Glutamatergic neuron (in vitro differentiated cells): ENCODE measurements at places on chromosomes 3 and 15.

DNA sequence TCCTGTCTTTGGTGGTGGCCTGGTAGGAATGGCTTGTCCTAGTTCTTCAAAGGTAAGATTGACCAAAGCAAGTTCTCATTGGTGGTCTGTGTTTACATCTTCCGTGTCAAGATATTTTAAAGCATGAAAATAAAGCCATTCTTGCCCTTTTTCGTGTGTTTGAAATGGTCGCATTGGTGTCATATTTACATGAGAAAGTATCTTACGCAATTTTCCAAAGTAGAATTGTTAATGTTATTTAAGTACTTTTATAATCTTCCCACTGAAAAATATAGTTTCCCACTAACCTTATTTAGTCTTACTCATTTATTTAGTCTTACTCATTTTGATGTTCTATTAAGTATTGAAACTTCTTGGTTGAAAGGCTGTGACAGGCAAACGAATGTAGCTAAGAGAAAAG, 31.0 kb downstream of the NMD3 start:
- DNase-seq: no peak

DNA sequence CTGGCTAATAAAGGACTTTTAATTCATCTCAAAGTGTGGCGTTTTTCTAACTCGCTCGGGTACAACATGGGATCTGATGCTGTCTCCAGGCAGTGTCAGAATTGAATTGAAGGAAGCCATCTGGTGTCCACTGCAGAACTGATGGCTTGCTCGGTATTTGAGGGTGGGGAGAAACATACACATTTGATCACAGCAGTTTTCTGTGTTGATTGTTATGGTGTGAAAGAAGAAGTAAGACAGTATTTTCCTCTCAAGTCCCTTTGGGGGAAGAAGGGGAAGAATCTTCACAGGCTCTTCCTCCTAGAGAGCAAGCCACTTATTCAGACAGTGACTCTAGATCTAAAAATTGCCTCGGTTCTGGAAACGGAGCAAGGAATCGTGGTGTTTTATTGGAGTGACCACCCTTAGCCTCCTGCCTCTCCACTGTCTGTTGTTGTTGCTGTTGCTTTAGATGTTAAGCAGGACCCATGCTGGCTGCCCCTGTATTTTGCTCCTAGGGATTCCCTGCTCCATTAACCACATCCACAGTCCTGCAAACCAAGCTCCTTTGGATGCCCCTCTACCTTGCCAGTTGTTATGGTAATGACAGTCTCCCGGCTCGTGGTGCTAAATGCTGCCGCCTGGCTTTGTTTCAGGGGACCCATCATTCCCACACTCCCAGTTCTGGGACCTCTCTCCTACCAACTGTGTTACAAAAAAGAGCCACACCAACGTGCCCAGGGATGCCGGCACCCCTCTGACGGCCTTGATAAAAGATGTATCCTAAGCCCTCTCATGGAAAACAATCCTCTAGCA, 15.3 kb upstream of the MCCC1 start:
- DNase-seq: no peak

DNA sequence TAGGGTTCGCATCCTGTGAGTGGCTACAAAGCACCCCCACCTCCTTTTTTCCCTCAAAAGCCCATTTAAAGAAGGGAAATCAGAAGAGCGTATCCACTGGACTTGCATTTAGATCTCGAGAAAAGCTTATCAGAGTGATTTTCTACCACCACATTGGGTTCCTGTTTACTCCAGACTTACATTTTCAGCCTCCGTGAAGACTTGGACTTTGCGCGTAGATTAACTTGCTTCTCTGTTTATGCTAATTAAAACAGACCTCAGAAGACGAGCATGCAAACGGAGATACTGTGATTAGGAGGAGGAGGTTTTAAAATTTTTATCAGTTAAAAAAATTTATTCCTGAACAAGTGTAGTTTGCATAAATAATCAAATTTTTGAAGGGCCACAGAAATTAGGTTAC, 115.7 kb downstream of the AKAP13 start:
- no peak for DNase-seq

DNA sequence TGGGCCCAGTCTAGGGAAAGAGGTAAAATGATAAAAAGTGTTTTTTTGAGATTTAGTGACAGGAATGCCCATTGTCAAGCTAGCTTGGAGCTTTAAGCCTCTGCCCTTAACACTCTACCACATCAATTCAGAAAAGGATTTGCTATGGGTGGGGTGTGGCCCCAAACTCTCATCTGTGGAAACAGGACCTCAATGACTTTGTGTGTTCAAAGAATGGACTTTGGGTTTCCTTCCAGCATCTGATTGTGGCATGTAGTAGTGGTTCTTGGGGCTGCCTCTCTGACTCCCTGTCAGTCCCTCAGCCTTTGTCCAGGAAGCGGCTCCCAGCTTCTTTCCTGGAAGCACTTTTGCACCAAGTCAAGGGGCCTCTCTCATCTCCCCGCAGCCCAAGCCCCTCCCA, 56.1 kb downstream of the CCNL1 start:
- no peak for DNase-seq

GRCh38 chr15:78685159-78685921, 44.3 kb upstream of the CHRNB4 start:
- no peak for DNase-seq

GRCh38 chr15:100786901-100787566, 92.6 kb upstream of the ALDH1A3 start:
- no peak for DNase-seq

DNA sequence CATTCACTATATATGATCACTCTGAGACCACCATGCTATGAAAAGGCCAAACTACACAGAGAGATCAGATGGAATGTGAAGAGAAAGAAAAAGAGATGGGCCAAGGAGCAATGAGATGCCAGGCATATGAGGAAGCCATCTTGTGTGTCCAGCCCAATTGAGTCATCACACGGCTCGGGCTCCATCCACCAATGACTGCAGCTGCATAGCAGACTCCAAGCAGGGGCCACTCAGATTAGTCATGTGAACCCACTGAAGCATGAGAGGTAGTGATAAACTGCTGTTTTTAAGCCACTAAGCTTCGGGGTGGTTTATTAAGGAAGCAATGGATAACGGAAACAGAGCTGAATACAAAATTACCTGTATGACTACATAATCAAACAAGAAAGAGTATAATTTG, 185.9 kb downstream of the SUCLG2 start:
- DNase-seq: no peak

DNA sequence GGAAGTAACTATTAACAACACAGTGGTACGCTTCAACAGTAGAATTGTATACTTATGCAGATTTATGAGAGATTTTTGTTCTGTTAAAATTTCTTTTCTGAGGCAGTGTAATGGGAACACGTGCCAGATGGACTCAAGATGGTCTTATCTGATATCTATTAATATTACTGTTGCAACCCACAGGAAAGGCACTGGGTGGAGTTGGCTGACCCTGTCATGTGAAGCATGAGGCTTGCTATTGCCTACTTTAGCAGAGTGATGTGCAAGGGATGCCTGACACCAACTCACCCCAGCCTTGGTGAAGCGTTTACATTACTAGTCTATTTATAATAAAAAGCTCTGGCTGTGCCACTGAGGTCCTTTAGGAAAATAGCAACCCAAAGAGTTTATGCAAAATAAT, 19.8 kb upstream of the ARNT2 start:
- no peak for DNase-seq

DNA sequence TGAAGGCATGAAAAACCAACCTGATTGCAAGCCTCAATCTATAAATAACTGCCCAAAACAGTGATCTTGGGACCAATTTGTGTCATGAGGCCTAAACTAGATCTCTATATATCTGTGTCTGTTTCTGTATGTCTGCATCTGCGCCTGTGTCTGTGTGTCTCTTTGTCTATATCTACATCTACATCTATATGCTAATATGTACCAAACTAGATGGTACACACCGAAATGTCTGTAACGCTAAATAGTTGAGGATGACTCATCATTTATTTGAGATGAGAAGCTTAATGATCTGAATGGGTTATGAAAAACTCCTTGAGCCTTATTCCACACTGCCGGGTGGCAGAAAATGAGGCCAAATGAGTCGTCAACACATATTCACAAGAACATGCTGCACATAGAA, 982.3 kb downstream of the ROBO2 start:
- DNase-seq: no peak

DNA sequence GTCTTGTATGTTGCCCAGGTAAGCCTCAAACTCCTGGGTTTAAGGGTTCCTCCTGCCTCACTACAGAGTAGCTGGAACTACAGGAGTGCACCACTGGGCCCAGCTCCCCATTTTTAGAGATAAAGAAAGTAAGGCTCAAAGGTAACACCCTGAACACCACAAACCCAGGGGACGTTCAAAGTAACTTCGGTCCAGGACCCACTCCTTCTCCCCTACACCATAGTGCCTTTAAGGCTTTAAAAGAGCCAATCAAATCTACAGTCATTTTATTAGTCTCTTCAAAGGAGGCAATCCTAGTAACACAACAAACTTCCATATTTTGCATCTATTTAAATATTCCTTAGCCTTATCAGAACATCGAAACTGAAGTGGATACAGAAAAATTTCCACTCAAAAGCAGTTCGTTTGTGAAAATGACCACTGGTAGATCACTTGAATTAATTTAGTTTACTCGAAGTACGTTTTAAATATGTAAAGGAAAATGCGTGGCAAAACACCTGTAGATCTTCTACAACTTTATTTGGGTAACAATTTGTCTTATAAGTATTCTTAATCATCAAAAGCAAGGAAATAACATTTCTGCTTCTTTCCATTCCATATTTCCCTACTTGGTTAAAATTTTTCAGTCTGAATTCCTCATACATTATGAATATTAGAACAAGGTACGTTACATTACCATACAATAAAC, 1.8 kb downstream of the STAG1 start:
- no peak for DNase-seq

DNA sequence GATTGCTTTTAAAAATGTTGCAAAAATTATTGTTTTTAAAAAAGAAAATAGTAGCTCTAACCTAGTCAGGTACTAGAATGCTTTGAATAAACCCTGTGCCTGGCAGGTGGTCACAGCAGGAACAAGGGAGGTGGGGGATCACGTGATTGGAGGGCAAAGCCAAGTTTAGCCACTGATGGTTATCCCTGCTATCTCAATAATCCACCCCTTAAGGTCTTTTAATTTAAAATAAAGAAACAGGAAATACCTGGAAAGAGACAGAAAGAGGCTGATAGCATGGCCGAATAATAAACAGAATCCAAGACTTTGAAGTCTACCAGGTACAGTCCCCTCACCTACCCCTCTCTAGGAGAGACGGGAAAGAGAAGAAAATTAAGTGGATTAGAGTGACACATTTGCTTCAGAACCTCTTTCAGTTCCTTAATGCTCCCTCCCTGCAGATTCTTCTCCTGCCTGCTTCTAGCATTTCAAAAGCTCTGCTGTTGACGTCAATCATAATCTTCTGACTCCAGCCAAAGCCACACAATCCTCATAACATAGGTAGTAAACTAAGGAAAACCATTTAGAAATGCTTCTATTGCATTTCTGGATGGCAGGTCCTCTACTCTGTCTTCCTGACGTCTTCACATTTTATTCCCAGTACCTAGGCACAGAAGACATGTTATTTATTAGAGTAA, 303.4 kb upstream of the MME start:
- DNase-seq: no peak

DNA sequence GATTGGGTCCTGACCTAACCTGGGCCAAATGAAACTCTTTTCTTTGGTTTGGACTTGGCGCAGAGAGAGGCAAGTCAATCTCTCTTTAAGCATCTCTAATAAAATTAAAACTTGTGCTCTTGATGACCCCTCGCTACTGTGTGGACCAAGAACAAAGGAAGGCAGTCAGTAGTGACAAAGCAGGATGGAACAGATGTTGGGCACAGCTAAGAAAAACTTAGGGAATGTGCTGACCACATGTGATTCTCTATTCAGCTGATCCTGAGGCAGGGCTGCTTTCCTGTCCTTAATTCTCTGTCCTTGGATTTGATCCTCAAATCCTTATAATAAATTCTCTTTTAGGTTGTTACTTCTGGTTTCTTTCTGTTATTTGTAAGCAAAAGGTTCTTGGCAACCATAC, 259.9 kb downstream of the ZIC1 start:
- no peak for DNase-seq

GRCh38 chr15:33517944-33518343, 207.2 kb downstream of the RYR3 start:
- no peak for DNase-seq

GRCh38 chr3:46711305-46711704, 6.4 kb downstream of the PRSS50 start:
- DNase-seq: no peak

GRCh38 chr3:16476636-16477035, 36.9 kb downstream of the RFTN1 start:
- no peak for DNase-seq

DNA sequence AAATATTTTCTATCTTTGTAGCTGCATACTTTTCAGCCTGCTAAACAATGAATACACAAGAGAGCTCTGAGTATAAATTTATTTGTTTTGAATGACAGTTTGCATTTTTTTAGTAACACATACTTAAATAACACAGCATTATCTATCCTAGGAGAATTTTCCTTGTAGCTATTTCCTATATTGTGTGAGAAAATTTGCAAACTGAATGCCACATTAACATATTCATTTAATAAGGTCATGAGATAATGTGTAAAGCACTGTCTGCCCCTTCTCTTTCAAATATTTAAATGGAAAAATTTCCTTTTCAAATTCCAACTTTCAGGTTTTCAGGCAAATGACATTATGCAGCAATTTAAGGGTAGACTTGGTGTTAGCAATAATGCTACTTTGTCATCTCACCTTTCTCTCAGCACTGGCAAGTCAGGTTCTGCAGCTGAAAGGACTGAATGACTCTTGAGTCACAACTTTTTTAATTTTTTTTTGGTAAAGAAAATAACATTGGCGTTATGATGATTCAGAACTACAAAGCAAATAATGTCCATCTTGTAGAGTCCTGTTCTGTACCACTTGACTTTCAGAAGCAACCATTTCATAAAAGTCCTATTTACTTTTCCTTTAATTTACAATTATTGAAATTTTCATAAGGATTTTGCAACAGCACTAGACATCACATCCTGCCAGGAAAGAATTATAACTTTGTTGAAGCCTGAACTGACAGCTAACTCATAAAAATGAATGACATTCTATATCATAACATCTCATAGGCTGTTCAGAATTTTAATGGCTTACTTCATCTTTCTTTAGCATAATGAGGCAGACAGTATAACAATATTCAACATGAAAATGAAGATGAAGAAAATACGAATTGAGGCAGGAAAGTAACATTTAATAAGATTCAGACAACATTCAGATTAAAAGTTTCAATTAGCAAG, 681.6 kb upstream of the SEMA6D start:
- DNase-seq: no peak

- DNase-seq: no peak
Observed at GRCh38 chr3:85935171-85935570, 976.4 kb downstream of the CADM2 start.

DNA sequence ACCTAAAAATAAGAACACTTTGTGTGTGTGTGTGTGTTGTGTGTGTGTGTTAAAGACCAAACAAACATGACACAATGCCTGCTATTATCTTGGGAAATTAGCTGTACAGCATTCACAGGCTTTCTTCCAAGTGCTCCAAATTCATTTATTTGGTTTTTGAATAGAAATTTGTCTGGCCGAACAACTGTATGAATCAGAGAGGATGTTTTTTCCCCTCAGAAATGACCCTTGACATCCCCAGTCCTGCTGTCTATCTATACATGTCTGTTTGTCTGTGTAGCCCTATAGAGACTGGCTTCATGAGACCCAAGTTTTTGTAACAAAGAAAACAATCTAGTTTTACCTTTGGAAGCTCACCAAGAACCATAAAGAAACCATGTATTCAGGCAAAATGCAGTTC, 549.8 kb downstream of the NSUN3 start:
- no peak for DNase-seq

GRCh38 chr3:159635047-159635641, 353.5 kb upstream of the IL12A start:
- DNase-seq: no peak

- DNase-seq: no peak
Observed at GRCh38 chr3:40593351-40593750, 68.6 kb downstream of the ZNF621 start.
